ENCODE measurements at places on chromosomes 2 and 18.

GRCh38 chr2:133755480-133756300, 187.4 kb upstream of the NCKAP5 start:
- DNase-seq: peak; percentile 81

GRCh38 chr2:52613064-52613463, 1154.5 kb upstream of the CHAC2 start:
- DNase-seq: no peak

- no peak for DNase-seq
Measured at GRCh38 chr2:42566025-42566424, 2.4 kb upstream of the MTA3 start.

- no peak for DNase-seq
Measured at GRCh38 chr18:48194591-48195181, 214.5 kb downstream of the ZBTB7C start.

DNA sequence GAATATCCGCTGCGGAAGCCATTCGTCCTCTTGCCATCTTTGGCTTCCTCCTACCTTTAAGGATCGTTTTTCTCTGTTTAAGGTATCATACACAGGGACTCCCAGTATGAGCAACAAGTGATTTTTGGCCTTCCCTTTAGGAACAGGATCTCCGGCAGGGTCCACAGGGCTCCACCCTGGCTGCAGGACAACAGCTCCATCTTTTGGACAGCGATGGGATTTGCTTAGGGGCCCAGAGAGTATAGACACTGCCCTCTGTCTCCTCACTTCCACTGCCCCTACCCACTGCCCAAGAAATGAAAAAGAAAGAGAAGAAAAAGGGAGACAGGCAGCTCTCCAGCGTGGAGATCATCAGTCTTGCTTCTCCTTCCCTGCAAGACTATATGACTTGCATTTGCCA, 224.5 kb downstream of the UXS1 start:
- DNase-seq: no peak

GRCh38 chr2:112626604-112627059, 19.1 kb upstream of the SLC20A1 start:
- peak; percentile 63 for DNase-seq

DNA sequence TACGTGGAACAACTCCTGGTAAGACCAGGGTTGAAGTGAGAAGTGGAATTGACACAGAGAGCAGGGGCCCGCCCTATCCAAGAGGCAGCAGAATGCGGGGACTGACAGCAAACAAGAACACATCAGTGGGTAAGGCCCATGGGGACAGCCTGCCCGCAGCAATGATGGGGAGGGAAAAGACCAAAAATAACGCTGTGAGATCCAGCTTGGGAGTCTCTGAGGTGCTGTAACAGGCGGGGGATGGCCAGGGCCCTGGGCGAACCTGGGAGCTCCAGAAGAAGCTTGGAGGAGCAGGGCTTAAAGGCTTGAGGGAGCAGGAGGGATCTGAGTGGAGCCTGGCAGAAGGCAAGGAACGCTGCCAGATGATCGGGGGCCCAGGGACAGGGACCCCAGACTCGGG, 173.4 kb downstream of the TMEM200C start:
- DNase-seq: no peak

DNA sequence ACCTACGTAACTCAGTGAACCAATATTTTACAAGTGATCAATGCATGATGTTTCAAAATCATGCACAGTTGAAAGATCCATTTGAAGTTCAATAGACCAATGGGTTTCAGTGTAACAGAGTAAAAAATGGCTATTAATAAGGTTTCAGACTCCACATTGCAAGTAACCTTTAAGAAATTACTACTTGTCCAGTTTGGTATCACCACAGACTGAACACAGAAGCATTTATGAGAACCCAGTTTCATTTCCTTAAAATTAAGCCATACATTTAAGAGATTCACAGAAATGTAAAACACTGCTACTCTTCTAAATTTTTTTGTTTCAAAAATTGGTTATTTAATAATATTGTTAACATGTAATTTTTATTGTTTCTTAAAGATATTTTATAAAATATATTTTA, 98.9 kb upstream of the CHRNA1 start:
- no peak for DNase-seq

GRCh38 chr18:31356025-31356424, 20.6 kb upstream of the DSG4 start:
- DNase-seq: no peak

- DNase-seq: no peak
Measured at GRCh38 chr2:220660277-220661145, 911.6 kb downstream of the EPHA4 start.
